ENCODE measurements at places on chromosomes 16 and 17.

DNA sequence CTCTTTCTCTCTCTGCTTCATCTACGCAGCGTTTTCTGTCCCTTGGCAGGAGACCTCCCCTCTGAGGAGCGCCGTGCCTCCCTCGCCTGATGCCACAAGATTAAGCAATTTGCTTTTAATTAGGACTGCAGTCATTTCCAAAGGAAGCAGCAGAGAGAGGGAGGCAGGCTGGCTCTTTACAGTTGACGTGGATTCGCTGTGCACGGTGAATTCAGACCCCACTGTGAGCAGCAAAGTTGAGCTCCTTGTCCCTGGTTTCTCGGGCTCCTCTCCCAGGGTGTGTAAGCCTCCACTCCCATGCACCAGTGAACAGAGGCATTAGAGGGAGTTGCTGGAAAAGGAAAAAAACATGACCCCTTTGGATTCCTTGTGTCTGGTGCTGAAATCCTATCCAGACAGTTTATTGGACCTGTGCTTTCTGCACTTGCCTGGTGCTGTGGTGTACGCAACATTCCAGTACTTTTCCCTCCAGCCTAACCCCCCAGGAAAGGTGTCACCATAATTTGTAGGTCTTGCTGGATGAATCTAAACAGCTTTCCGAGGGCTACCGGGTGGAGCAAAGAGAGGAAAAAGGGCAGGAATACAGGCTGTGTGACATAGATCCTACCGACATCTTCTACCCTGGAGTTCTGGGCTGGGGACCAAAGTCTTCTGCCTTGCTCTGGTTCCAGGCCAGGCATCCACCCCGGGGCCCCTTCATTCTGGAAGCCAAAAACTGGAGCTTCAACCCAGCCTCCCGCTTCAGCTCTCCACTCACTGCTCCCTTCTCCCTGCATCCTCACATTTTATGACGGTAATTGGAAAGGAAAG, 171.0 kb downstream of the MAF start:
- no peak for DNase-seq

DNA sequence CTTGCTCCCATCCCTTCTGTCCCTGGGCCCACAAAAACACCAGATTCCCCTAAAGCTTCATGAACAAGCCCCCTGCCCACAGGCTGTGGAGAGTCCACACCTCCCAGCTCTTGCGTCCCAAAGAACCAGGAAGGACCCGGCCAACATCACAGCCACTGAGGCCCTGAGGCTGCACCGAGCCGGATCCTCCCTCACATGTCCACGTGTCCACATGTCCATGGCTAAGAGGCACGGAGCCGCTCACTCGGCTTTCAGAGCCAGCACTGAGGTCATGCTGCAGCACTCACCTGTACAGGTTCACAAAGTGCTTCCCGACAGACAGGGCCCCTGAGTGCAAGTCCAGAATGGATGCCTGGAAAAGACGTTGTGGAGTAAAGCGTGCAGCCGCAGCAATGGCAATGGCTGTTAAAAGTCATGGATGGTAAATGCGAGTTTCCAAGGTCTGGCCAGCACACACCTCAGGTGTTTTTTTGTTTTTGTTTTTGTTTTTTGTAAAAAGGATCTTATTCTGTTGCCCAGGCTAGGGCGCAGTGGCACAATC, 11.9 kb upstream of the HEXD start:
- no peak for DNase-seq

DNA sequence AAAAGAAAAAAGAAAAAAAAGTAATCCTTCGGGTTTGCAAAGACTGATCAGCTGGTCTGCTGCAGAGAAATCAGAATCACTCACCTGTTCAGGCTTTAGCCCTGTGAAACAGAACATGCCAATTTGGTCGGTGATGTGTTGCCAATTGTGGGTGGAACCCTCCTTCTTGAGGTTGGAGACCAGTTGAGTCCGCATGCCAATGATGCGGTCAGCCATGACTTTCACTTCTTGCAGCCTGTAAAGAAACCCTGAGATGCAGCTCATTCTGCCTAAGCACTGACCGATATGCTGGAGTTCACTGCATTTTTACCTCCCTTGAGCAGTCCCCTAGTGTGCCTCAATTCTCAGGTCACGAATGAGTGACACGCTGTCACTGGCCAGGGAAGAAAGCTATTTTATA, 24.8 kb upstream of the SLC38A7 start:
- DNase-seq = no peak

GRCh38 chr17:34578656-34579016, 746 bp upstream of the TMEM132E start:
- DNase-seq = no peak

DNA sequence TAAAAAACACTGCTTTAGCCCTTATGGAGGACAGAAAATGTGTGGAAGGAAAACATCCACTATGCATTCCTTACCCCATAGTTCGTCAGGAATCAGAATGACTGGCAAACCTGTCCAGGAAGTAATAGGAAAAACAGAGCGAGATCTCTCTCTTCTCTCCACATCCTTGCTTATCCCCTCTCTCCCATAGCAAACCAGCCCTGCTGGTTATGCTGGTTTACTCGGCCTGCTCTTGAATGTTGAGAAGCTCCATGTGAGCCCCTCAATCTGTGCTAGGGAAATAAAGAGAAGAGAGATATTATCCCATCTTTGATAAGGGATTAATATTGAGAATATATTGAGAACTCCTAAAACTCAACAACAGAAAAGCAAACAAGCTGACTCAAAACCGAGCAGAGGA, 402.8 kb upstream of the RBFOX1 start:
- DNase-seq = no peak

DNA sequence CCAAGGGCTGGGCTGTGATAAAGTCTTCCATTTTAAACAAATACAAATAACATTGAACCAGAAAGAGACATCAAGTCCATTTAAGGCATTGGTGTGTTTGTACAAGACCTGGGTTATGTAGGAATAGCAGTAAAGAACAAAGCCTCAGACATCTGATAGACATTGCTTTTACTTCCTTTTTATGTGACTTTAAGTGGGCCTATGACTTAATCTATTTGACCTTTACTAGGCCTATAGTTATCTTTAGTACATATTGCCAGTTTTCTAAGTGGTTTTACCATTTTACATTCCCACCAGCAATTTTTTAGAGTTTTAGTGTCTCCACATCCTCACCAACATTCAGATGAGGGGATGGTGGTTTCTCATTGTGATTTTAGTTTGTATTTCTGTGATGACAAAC, 298.8 kb downstream of the ZFHX3 start:
- DNase-seq = no peak

DNA sequence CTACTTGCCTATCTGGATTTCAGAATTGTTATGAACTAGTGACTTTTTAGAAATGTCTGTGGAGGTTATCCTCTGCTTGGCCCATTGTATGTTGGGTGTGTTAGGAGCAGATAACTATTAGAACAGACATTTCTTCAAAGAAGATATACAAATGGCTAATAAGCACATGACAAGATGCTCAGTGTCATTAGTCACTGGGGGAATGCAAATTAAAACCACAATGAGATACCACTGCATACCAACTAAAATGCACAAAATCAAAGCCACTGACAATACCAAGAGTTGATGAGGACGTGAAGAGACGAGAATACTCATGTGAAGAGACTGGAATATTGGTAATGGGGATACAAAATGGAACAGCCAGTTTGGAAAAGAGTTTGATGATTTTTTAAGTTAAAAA, 39.2 kb downstream of the CEP112 start:
- DNase-seq = no peak

- no peak for DNase-seq
These were observed 89.3 kb downstream of the GAS7 start for GRCh38 chr17:10109146-10109545.

DNA sequence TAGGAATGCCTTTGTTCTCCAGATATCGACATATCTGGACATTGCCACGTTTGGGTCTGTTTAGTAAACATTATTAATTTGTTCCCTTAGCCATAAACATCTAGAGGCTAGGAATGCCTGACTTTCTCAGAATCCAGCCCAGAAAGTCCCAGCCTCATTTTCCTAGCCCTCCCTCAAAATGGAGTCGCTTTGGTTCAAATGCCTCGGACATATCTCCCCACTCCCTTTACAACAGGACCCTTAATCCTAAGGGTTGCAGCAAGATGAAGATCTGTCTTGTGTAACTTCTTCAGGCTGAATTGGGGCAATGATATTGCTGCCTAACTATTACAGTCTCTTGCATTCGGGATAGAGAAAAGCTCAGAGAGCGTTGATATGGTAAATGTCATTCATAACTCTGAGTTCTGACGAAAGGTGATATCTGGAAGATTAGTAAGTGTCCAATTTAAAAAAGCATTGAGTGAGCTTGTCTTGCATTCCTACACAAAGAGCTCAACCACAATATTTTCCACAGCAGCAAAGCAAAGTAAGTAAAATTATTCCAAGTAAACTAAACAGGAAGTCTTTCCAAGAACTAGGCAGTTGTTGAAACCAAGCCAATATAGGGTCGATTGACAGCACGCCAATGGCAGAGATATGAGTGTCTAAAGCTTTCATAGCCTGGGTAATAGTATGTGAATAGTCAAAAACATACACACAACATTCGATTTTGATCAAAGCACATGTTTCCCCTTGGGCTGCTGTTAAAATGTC, 46.0 kb upstream of the ARL4D start:
- DNase-seq = no peak

DNA sequence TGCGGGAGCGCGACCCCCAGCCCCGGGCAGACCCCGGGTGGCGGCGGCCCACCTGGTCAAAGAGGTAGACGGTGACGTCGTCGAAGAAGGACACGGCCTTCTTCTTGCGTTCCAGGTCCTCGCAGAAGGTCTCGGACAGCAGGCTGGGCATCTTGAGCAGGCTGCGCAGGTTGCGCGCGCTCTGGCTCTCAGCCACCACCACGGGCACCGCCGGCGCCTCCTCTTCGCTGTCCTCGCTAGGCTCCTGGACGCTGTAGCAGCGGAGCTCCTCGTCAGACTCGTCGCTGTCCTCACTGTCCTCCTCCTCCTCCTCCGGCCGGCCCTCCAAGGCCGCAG, 45.2 kb upstream of the PVALEF start:
- DNase-seq = no peak

GRCh38 chr17:841313-841712, 59.2 kb downstream of the MRM3 start:
- no peak for DNase-seq

DNA sequence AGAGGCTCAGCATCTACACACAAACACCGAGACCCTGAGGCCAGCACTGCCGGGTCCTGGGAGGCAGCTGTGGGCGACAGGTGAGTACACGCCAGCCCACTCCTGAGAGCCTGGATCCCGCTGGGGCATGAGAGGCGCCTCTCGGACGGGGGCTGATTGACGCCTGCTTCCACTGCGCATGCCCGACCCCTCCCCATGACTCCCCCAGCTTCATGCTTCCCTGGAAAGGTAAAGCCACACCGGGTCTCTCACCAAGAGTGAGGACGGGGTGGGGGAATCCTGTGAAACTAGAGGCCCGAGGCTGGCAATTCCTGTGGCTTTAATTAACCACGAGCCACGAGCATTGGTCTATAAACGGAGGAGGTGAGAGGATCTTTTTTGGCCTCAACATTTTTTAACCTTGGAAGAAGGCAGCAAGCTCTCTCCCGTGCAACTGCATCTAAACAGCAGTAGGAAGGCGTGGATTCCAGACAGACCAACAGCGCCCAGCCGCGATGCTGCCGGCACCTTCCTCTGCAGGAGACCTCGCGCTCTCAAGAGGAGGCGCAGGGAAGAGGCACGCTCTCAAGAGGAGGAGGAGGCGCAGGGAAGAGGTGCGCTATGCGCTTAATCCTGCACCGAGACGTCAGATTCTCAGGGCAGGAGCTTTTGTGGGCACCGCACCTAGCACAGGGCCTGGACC, 71.8 kb upstream of the METRNL start:
- peak; percentile 7 for DNase-seq

- peak; percentile 1 for DNase-seq
These were observed 29.0 kb downstream of the ETV4 start for GRCh38 chr17:43517161-43517560.

GRCh38 chr17:35390156-35390555, 16.7 kb upstream of the SLFN11 start:
- no peak for DNase-seq

DNA sequence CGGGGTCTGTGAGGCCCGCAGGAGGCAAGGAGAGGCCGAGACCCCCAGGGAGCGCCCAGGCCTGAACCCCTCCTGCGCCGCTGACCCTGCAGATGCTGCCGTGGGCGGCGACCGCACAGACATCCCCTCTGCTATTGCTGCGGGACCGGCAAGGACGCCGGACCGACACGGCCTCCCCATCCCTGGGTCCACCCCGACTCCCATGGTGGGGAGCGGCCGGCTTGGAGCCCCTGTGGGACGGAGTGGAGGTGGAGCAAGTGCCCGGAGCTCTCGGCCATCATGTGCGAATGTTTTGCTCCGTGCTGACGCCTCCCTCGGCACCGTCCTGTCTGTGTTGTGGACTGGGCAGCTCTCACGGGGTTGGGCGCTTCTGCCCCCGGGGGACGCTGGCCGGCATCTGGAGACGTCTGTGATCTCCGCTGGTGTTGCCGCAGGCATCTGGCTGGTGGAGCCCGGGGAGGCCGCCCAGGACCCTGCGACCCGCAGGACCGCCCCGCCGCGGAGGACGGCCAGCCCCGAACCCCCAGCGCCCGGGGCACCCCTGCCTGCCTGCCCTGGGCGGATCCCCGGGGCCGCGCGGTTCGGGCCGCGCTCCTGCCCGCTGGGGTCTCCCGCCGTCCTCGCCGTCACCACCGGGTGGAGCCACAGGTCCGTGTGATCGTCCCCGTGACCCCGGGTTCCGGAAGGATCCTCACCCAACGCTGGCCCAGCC, 12.8 kb upstream of the GNG13 start:
- no peak for DNase-seq

DNA sequence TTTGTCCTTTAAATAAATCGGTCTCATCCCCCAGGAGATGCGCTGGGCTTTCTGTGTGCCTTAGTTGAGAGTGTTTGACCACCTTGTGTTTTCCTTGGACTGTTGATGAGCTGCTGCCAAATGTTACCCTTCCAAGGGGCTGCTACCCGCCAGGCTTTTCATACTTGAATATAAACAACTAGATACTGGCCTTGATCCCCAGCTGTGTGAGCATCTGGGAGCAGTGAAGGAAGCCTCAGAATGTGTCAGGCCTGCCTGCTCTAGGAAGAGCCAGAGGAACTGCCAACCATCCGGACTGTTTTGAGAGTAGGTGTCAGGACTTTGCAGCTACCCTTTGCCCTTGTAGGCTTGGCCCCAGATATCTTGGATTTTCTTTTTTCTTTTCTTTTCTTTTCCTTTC, 57.8 kb downstream of the LDHD start:
- no peak for DNase-seq

- no peak for DNase-seq
These were observed 390.3 kb downstream of the SLC39A11 start for GRCh38 chr17:72702136-72702735.

- DNase-seq = no peak
These were observed 1158.3 kb upstream of the GOT2 start for GRCh38 chr16:59892376-59892775.

GRCh38 chr16:30535106-30535776, 583 bp upstream of the ZNF747 start:
- no peak for DNase-seq
